Left renal cortex interstitium (tissue), 4 donors: ENCODE measurements at places on chromosomes 11 and 22.
A peak's percentile ranks its signal among the peaks of the same experiment; 100 is the strongest.

GRCh38 chr22:35914665-35915476 is 113.8 kb downstream of the RBFOX2 start:
- DNase-seq = peak; percentile 96

DNA sequence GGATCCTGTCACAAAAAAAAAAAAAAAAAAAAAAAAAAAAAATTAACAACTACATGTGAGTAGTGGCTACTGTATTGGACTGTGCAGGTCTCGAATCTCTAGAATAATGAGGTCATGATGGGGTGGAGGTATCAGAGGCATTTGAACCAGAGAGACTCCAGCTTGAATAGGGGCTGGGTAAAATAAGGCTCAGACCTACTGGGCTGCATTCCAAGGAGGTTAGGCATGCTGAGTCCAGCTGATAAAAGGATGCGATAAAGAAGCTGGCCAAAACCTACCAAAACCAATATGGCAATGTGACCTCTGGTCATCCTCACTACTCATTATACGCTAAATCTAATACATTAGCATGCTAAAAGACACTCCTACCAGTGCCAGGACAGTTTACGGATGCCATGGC is 5.9 kb upstream of the PACSIN3 start:
- DNase-seq = no peak

- DNase-seq = no peak
Measured at GRCh38 chr11:4203603-4204360, 109.2 kb downstream of the RRM1 start.

GRCh38 chr22:44184006-44184405 is 3.3 kb downstream of the PARVG start:
- no peak for DNase-seq

- no peak for DNase-seq
Measured at GRCh38 chr11:60345489-60345888, 18.4 kb downstream of the MS4A6E start.

DNA sequence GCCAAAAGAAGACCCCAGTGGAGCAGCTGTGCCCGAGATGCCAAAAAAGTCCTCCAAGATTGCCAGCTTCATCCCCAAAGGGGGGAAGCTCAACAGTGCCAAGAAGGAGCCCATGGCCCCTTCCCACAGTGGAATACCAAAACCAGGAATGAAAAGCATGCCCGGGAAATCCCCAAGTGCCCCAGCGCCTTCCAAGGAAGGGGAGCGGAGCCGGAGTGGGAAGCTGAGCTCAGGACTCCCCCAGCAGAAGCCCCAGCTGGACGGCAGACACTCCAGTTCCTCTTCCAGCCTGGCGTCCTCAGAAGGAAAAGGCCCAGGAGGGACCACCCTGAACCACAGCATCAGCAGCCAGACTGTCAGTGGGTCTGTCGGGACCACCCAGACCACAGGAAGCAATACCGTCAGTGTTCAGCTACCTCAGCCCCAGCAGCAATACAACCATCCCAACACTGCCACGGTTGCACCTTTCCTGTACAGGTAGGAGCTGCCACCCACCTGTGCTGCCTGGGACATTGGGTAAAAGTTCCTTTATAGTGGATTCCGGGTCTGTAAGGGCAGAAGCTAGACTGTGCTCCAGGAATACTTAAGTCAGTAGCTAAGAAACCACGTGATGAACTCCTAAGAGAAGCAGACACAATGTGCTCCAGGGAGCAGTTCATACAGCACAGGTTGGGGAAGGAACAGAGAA is 221.3 kb downstream of the NAV2 start:
- no peak for DNase-seq

DNA sequence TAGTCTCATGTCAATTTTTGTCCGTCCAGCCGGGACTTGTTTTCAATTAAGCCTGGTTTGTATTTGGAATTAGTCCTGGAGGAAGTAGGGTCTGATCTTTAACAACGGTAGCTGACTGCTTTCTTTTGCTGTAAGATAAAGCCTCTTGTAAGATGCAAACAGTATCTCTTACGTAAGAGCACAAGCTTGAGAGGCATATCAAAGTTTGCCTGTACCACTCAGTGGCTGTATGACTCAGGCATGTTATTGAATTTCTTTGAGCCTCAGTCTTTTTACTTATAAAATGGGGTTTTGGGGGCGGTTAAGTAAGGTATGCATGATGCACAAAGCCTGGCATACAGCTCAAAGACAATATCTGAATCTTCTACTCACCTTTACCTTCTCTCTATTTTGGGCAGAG is 198.4 kb upstream of the NARS2 start:
- DNase-seq = no peak

- DNase-seq = peak; percentile 72
Measured at GRCh38 chr22:20156611-20157429, 6.0 kb upstream of the CCDC188 start.

DNA sequence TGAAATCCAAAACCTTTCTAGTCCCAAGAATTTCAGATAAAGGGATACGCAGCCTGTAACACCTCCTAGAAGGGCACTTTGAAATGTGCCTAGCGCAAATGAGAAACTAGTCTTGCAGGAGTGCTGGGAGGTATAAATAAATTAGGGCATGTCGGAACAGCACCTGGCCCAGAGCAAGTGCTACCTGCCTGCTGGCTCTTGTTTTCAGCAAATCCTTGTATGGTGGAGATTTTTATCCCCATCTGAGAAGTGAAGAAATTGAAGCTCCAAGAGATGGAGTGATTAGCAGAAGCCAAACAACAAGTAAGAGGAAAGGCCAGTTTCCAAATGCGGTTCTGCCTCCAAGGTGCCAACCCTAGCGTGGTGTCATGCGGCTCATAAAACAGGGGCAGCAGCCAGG is 36.7 kb upstream of the TFIP11 start:
- no peak for DNase-seq

- DNase-seq = no peak
Measured at GRCh38 chr11:12834166-12834565, 159.9 kb downstream of the TEAD1 start.
